ENCODE measurements at places on chromosomes 13 and 19.

DNA sequence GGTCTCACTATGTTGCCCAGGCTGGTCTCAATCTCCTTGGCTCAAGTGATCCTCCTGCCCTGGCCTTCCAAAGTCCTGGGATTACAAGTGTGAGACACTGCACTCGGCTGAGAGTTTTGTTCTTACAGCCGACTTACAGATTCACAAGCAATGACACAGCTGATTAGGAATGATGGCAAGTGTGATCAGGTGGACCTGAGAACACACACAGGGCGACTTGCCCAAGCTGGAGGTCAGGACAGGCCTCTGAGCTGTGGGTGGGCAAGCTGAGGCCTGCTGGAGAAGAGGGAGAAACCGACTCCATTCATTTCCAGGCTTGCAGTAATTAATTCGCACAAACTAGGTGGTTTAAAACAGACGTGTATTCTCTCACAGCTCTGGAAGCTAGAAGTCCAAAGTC lies 8.1 kb upstream of the ATG4D start:
- DNase-seq: no peak

- no peak for DNase-seq
These were observed 9.2 kb upstream of the CEACAM18 start for GRCh38 chr19:51469162-51469561.

DNA sequence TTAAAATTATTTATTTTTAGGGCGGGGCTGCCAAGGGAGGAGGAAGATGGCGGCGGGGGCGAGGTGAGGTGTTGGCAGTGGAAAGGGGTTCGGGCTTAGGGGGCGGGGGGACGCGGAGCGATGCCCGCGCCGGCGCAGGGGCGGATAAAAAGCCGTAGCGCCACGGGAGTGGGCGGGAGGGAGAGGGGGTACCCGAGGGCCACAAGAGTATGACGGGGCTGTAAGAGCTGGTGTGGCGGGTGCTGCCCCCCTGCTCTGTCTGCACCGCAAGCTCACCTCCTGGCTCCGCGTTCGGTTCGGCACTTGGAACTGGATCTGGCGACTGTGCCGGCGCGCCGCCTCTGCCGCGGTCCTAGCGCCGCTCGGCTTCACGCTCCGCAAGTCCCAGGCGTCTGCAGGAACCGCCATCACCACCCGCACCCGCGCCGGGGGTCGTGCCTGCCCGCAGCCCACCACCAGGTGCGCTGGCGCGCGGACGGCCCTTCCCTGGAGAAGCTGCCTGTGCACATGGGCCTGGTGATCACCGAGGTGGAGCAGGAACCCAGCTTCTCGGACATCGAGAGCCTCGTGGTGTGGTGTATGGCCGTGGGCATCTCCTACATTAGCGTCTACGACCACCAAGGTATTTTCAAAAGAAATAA lies 265.2 kb upstream of the SGCG start:
- DNase-seq: no peak

DNA sequence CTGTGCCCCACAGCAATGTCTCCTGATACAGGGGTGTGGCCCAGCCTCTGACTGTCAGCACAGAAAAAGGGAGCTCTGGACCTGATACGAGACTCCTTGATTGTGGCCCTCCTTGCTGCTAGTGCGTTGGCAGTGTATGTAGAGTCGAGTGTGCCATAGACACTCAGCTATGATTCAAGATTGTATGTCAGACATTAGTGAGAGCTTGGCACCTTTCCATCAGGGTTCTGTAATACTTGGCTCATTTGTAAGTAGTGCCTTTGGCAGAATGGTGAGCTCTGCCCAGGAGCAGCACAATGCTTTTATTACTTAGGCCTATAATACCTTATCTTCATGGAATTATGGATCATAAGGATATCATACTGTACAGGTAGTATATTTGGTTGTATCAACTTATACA lies 83.4 kb downstream of the ATP8A2 start:
- DNase-seq: no peak

GRCh38 chr19:12580180-12580694 lies 29.0 kb upstream of the ZNF564 start:
- DNase-seq: no peak

- no peak for DNase-seq
These were observed 6.3 kb downstream of the CILP2 start for GRCh38 chr19:19544257-19544953.

- DNase-seq: no peak
These were observed 143.6 kb downstream of the OXGR1 start for GRCh38 chr13:96850538-96851145.

DNA sequence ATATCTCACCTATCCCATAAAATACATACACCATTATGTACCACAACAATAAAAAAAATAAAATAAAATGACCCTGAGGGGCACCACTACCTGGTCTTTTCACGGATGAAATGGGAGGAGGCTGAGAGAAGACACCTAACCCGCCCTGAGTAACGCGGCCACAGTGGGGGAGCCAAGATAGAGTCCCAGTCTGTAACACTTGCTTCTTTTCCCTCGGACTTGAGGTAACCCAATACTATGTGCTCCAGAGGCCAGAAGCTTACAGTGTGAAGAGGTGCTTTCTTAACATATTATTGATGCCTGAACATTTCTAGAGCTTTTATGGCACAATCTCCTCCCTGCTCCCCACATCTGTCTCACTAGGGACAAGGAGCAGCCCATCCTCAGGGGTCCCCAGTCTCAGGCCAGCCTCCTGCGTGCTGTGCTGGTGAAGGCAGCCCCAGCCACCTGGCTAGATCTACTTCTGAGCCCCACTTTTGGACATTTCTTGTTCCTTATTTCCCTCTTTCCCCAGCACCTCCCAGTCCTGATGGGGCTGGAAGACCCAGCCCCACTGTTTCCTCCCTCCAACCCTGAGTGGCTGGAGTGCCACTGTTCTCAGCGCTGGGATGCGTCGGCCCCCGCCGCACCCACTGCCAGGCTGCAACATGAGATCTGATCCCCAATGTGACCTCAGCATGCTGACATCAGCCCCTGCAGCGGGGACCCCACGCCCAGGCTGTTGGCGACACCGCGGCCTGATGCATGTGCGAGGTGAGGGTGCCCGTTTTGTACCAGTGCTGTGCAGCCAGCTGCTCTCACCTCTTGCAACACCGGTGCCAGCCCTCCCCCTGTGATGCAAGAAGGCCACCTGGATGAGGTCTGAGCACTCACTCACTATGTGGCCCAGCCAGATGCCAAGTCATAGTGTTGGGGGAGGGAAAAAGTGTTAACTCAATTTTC lies 143.3 kb downstream of the DCLK1 start:
- DNase-seq: no peak

All from CD4-positive, alpha-beta T cell treated with Interleukin-10 for 1 hour (primary cell).